ENCODE measurements at places on chromosomes 5 and 9.
A peak's percentile ranks its signal among the peaks of the same experiment; 100 is the strongest.

GRCh38 chr9:100219347-100219746 is 120.3 kb downstream of the INVS start:
- no peak for DNase-seq

- DNase-seq: peak; percentile 61
These were observed 193.8 kb upstream of the ZNF618 start for GRCh38 chr9:113682297-113682771.

GRCh38 chr5:175047048-175047447 is 322.7 kb downstream of the MSX2 start:
- DNase-seq: no peak

DNA sequence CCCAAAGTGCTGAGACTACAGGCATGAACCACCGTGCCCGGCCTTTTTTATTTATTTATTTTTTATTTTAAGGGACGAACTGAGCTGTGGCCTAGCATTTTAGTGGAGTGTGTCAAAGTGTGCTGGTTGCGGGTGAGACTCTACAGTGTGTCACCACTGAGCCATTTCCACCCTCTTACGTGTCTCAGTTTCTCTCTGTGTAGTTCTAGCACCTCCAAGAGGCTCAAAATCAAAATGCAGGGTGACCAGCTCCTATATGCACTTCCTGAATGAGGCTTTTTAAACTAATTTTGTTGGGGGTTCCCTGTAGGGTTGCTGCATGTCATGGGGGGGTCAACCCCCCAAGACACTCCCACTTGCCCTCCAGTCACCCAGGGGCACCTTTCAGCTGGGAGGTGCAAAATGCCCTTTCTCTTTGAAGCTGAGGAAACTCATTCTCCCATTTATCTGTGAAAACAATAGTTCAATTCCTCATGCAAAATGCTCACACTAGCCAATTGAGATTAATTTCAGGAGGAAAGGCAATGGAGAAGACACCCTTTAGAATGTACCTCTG is 69.3 kb downstream of the COL15A1 start:
- DNase-seq: no peak

GRCh38 chr5:146788898-146789297 is 89.7 kb downstream of the PPP2R2B start:
- no peak for DNase-seq

DNA sequence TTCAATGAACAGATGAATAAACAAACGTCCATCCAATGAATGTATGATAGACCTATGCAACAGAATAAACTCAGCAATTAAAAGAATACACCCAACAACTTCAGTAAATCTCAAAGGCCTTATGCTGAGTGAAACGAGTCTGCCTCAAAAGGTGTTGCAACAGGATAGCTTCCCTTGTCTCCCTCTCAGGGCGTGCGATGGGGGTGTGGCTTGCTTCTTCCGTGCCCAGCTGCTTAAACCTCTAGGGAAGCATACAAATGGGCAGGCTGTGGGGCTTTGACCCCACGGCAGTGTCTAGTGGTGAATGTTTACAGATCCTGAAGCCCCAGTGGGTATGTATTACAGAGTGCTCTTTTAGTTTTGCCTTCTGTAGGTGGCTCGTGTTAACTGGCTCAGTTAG is 87.0 kb upstream of the CCL21 start:
- DNase-seq: no peak

GRCh38 chr9:1995084-1995483 is 20.1 kb upstream of the SMARCA2 start:
- DNase-seq: no peak

GRCh38 chr9:32873131-32873530 is 89.8 kb downstream of the TMEM215 start:
- DNase-seq: no peak

DNA sequence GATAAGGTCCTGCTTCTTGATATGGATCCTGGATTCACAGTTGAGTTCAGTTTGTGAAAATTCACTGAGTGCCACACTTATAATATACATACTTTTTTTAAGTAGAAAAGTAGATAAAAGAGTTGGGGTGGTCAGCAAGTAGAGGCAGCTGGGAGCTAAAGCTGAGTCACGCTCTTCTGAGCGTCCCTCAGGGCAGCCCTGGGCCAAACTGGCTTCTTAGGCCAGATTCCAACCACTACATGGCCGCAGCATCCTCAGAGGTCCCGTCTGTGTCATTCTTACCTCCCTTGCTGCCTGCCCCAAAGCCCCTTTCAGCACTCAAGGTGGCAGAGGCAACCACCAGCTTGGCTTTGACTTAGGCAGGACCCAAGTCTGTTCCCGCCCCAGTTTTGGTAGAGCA is 123.3 kb upstream of the TBC1D2 start:
- DNase-seq: no peak

GRCh38 chr9:107945493-107945892 is 455.9 kb upstream of the KLF4 start:
- no peak for DNase-seq

- no peak for DNase-seq
These were observed 67.6 kb downstream of the ARHGEF28 start for GRCh38 chr5:73693573-73694061.

DNA sequence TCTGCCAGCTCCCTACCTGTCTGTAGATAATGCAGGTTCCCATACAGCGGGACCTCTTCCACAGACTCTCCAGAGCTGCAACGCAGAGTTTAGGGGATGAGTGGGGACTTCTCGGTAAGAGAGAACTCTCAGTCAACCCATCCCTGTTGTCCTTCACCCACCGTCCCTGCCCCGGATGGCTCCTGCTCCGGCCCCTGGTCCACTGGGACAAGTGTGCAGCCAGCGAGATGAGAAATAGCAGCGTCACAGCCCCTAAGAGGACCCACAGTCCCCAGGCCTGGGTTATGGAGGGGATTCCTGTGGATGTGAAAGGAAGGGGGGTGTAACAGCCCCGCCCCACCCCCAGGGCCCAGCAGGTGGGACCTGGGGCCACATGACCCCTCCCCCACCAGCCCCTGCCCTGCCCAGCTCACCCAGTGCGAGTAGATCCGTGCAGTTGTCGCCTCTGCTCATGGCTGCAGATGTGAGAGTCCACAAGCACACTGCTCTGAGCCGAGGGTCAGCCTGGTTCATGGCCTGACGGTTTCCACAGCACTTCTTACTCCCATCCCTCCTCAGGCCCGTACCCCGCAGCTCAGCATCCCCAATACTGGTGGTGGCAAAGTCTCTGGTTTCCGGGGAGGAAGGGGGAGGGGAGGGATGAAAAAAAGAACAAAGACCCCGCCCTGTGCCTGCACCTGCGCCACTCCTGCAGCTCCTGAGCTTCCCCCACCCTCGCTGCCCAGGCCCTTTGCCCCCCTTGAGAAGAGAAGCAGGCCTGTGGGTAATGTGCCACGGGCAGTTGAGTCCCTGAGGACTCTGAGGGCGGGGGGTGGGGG is at the start of gene SIT1:
Gene SIT1 (minus strand): TSS at position 591 of the 818 bp plus-strand sequence. CDS start 78 bp downstream, at position 513.
- no peak for DNase-seq

DNA sequence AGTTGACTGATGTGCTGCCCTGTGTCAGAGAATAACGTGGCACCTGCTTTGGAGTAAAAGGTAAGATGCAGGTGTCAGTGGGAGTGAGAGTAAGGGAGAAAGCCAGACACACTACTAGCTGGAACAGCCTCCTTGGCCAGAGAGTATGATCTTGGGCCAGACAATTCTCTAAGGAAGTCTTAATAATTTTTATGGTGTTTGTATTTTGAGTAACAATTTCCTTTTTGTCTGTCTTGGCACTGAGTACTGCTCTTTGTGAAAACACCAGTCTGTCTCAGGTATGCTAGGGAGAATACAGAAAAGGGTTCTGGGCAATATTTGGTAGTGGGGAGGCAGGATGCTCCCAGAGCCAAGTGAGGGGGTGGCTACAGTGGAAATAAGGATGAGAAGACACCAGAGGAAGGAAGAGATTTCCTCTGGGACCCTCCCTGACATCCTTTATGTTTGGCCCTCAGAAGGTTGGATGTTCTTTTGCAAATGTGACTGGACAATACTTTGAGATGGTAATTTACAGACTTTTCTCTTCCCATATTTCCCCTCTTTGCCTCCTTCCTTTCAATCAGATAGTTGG is 20.6 kb upstream of the PRDM6 start:
- no peak for DNase-seq

DNA sequence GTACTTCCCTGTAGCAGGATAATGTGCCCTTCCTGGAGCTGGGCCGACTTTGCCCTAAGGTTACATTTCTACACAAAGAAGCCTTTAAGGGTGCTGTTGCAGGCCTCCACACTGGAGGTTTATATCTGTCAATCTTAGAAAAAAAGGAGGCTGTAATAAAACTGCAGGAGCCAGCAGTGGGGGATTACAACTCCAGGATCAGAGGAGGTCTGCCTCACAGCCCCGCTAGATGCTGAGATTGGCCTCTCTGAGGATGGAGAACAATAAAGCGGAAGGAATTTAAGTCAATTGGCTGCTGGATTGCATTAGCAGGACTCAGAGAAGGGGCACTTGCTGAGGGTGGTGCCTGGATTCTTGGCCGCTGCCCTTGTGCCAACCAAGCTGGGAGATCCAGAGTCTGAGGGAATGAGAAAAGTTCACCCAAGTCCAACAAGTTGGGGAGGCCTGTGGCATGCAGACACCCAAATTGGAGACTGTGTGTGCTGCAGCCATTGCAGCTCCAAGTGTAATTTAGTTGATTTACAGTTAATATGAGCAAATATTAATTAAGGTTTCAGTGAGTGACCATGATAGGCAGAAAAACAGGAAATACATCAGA is 99.0 kb upstream of the SSBP2 start:
- DNase-seq: peak; percentile 31

- DNase-seq: no peak
These were observed 289.6 kb downstream of the KIF4B start for GRCh38 chr5:155303120-155303519.

- peak; percentile 39 for DNase-seq
These were observed at the start of gene RASGEF1C for GRCh38 chr5:180209137-180209581. Gene RASGEF1C, minus strand, starts transcription at chr5:180209211. Its CDS starts 71,159 bp downstream, at chr5:180138052.

DNA sequence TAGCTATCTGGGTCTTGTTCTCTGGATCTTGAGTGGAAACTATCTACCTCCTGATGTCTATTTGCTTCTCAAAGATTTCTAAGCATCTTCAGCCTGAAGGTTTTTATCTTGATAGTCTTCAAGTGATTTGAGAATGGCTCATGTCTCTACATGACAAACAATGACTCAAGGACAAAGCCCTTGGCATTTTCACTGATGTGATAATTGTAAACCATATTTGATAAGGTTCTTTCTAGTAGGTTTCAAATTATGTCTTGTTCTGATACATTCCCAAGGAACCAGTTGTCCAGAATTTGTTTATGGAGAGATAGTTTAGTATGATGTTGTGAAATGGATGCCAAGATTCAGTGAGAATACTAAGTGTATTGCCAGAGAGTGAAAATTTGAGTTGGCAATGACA is 1079.3 kb upstream of the CDH9 start:
- DNase-seq: no peak

DNA sequence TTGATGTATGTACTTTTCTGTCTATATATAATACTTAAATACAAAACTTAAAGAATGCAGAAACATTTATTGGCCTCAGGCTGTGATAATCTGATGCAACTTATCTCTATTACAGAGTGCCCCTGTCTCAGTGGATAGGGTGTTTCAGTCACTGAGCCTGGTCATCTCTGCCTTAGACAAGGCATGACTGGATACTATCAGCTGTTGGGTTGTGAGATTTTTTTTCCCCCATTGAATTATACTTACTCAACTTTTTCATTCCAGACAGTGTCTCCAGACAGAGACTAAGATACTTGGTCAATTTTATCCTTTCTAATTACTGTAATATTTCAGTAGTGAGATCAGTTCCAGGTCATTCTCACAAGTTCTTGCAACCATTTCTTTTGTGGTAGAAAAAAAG is 26.7 kb downstream of the XRCC4 start:
- DNase-seq: no peak

DNA sequence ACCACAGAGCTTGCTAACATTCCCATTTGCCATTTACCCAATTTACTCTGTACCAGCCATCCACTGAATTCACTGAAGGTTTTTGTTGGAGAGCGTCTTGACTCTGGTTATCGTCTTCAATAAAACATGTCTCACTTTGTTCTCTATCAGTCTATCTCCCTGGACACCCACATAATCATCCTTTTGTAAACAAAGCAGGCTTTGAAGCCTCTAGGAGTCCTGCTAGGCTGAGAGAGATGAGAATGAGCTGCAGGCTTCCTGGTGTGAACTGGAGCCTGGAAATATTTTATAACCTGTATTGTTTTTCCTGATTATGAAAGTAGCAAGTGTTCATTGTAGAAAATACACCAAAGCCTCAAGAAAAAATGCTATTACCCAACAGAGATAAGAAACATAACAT is 140.6 kb upstream of the ZNF366 start:
- peak; percentile 86 for DNase-seq

GRCh38 chr9:36823466-36823865 is 210.6 kb downstream of the PAX5 start:
- DNase-seq: no peak

DNA sequence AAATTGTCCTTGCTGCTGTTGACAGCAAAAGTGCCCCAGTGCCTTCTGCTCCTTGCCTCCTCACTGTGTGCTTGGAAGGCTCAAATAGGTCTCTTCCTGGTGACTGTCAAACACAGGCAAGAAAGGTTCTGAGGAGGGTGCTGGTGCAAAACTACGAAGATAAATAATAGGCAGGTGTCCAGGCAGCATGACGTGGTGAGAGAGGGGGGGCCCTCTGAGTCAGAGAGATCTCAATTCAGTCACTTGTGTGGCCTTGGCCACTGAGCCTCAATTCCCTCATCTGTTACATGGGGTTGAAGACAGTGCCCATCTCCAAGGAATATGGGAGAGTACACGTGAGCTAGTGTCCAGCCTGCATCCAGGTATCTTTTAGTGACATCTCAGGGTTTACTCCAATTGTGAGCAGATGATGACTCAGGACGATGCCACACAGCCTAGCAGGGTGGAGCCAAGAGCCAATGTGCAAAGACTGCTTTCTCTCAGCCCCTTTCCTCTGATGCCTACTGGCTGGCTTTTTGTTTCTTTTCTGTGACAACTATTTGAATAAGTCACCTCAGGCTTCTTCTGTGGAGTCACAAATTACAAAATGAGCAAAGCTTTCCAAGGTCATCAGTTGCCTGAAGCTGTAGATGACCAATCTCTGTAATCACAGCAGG is 29.7 kb upstream of the SMIM32 start:
- DNase-seq: no peak

- no peak for DNase-seq
These were observed 209.1 kb upstream of the TBCA start for GRCh38 chr5:77985247-77985646.
